ENCODE measurements at places on chromosomes 3 and 15.

DNA sequence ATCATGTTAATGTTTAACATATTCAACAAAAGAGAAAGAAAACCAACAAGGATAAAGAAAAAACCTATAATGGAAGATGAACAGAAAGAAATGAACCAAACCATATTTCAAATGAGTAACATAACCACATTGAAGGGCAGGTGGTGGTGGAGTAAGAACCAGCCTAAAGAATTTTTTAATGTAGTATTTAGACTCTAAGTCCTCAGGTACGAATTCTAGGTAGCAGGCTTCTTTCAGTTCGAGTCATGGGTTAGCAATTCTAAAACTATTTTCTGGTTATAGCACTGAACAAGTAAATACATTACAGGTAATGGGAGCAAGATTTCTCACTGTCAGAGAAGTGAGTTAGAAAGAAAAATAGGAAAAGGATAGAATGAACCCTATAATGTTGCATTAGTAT lies 24.4 kb downstream of the DCBLD2 start:
- DNase-seq: no peak

DNA sequence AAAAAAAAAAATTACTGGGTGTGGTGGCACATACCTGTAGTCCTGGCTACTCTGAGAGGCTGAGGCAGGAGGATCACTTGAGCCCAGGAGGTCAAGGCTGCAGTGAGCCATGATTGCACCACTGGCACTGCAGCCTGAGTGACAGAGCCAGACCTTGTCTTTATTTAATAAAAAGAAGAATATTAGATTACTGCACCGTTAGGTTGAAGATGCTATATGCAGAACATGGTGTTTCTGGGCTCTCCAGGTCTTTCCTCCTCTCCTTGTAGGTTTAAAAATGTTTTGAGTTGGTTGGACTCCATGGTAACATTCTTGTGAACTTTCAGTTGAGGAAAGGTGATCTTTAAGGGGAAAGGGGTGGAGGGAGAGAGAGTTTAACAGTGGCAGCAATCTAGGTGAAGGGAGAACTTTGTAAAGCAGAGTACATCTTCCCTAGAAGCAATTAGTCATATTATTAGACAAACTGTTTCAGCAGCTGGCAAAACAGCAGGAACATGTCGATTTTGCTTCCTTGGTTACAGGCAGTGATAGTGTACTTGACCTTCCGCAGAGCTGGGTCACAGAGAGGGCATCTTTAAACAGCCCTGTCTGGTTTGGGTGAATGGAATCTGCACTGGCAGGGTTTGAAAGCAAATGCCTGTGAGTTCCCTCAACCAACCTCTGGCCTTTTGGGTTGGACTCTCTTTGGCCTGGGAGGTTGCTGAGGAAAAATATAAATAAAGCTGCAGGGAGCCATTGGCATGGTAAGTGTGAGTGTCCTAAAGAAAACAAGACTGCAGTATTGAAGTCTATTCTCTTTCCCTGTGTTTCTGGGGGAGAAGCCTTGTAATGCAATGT lies 42.8 kb downstream of the NR2C2 start:
- no peak for DNase-seq

- no peak for DNase-seq
These were observed 51.0 kb upstream of the KLF13 start for GRCh38 chr15:31275331-31276262.

DNA sequence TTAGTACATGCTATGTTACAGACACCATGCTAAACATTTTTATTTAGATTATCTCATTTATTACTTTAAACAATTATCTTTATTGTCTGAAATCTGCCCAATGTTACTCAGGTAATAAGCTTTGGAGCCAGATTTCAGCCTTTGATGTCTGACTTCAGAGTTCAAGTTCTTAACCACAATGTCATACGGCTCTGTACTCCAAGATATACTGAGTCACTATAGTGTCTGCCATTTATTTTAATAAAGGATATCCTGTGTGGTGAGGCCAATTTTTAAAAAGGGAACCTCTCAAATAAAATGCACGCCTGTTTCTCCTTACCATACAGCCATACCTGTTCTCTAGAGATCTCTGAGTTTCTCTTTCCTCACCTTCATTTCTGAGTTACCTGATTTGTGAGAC lies 193.1 kb downstream of the EPHA3 start:
- DNase-seq: no peak

GRCh38 chr3:4957978-4958377 lies 21.3 kb upstream of the BHLHE40 start:
- no peak for DNase-seq

- DNase-seq: no peak
These were observed 146.2 kb upstream of the DPH6 start for GRCh38 chr15:35691891-35692867.

- DNase-seq: no peak
These were observed 4.1 kb downstream of the GALNT15 start for GRCh38 chr3:16178628-16178988.

- no peak for DNase-seq
These were observed 46.6 kb downstream of the APBA2 start for GRCh38 chr15:28932361-28932760.

GRCh38 chr3:194522579-194523046 lies 35.8 kb upstream of the ATP13A3 start:
- DNase-seq: peak; percentile 29

DNA sequence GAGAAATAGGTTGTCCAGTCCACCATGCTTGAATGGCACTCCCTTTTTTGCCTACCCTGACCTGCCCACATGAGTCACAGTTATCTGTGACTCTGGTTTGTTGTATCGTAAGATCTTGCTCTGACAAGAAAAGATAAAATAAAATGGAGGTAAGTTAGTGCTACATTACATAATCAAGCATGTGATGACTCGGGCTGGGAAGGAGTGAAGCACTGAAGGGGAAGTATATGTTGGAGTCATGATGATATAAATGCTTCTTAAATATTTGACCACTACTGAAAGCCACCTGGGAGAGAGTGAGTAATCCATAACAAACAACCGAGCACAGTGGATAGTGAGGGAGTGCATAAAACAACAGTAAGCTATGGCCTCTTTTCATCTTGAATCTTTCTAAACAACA lies 124.4 kb downstream of the SHOX2 start:
- no peak for DNase-seq

GRCh38 chr3:42709621-42710020 lies 7.0 kb upstream of the HHATL start:
- DNase-seq: no peak

DNA sequence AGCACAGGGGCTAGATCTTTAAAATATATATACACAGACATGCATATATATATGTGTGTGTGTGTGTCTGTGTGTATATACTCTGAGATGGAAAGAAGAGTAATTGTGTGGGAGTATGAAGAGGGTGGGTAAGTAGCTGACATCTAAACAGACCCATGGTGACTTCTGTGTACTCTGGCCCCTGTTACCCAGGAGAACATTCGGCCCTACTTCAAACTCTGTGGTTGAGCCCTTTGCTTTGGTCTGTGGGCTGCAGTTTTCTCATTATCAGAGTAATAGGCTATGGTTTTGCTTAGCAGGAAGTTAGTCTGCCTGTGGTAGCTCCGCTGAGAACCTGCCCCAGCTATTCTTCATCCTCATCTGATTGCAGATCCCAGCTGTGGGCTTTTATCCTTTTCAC lies 141.4 kb downstream of the RBPMS2 start:
- DNase-seq: no peak

DNA sequence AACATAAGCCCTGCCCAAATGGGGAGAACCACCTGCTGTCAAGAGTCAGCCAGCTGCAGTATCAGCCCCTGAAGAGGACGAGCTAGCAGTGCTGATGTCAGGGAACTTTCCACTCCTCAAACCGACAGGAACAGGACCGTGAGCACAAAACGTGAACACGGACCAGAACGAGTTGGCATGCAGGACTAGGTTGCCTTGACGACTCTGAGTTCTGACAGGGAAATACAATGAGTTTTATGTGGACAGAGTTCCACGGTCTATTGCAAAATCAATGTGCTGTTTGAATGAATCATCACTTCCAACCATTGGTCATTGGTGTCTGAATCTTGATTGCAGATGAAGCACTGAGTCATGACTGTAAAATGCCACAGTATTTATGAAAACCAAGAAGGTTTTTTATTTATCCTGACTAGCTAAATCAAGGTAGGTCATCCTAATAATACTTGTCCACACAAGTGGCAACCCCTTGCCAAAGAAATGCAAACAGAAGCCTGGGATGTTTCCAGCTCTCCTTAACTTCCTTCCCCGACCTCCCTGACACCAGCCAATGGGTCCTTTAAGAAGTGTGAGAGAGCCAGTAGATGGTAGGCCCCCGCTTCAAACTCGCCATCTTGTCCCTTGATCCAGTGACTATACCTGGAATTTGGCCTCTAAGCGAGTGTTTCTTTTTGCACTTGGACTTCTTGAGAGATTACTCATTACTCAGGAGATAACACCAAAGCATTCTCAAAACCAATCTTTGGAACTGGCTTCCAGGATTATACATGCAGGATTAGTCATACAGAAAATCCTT lies 119.6 kb downstream of the ASB7 start:
- peak; percentile 98 for DNase-seq

- no peak for DNase-seq
These were observed 24.2 kb downstream of the ABHD2 start for GRCh38 chr15:89112341-89112971.

DNA sequence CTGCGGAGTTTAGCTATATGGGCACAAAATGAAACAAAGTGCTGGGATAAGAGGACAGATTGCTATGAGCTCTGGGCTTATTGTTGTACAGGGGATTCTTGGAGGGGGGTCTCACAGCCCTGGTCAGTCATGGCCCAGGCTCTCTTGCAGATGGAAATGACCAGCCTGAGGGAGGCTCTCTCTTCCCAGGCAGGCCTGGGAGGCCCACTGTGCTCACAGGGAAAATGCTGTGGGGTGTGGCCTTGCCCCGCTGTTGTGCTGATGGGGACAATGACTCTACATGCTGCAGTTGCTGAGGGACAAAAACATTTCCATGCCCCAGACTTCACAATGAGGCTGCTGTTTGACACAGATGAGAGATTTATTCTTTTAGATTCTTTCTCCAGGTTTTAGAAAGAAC lies 202.2 kb downstream of the KLF13 start:
- no peak for DNase-seq

DNA sequence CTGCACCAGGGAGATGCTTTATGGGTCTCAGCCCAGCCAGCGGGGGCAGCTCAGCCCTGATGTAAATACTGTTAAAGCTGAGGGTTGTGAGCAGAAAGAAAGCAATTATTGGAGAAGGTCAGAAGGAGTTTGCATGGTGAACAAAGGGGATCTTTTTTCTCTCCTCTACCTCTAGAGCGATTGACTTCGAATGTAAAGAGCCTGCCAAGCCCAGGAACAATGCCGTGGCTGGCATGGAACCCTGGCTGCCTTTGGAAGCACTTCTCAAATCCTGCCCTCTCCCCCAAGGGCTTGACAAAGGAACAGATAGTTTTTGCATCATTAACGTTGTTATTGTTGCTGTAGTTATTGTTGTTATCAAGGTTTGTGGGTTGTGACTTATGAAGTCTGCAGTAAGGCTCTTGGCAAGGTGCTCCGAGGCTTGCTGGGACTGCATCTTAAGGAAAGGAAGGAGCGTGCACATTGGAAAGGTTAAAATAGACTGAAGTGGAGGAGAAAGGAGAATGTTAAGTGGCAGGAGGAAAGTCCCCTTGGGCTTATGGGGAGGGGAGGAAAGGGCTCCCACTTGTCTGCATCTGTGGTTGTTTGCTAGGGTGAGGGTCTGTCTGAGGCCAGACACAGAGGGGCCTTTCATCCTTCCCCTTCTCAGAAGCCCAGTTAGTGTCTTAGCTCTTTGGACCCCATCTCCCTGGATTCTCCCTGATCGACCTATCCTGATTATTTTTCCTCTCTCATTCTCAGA lies 16.7 kb downstream of the PDIA5 start:
- no peak for DNase-seq

Measured in skeletal muscle cell (primary cell).